Activated B cell treated with CpG ODN at 0.5 μM for 24 hours (primary cell): ENCODE measurements at places on chromosomes 4 and X. TPM values are rescaled to one million over a fixed set of nuclear protein-coding genes. Genes with fewer than 3 reads are reported as not detected.
A peak's percentile ranks its signal among the peaks of the same experiment; 100 is the strongest.

DNA sequence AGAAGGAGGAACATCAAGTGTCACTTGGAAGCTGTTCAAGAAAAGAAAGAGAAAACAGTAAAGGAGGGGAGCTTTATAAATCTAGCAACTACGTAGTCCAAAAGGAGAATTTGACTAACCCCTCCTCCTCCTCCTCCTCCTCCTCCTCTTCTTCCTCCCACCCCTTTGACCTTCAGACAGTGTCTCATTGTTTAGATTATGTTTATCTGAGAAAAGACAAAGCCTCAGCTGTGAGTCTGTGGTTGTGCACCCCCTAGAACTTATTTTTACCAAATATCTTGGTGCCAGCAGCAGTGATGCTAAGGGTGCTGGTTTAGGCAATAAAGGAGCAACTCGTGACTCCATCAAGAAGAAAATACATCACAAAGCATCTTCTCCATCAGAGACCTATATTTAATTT, 68.9 kb upstream of the BMP2K start:
- no peak for DNase-seq

DNA sequence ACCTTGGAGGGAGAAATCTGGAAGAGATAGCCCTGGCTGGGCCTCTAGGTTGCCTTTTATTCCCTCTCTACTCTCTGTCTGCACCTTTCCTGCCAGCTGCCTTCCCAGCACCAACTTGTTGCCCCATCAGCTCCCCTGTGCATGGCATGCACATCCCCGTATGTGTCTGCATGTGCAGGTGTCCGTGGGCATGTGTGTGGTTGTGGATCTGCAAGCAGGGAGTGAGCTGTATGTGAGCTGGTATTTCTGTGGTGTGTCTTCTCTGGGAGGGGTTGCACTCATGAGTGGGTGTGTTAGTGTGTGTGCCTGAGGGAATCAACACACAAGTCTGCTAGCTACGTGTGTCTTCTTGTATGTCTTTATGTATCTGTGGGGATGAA, 9.9 kb downstream of the L1CAM start:
- DNase-seq = no peak

GRCh38 chr4:11914406-11914805, 485.7 kb upstream of the HS3ST1 start:
- DNase-seq = no peak

- no peak for DNase-seq
Observed at GRCh38 chrX:118720058-118720707, 7.2 kb upstream of the IL13RA1 start.

DNA sequence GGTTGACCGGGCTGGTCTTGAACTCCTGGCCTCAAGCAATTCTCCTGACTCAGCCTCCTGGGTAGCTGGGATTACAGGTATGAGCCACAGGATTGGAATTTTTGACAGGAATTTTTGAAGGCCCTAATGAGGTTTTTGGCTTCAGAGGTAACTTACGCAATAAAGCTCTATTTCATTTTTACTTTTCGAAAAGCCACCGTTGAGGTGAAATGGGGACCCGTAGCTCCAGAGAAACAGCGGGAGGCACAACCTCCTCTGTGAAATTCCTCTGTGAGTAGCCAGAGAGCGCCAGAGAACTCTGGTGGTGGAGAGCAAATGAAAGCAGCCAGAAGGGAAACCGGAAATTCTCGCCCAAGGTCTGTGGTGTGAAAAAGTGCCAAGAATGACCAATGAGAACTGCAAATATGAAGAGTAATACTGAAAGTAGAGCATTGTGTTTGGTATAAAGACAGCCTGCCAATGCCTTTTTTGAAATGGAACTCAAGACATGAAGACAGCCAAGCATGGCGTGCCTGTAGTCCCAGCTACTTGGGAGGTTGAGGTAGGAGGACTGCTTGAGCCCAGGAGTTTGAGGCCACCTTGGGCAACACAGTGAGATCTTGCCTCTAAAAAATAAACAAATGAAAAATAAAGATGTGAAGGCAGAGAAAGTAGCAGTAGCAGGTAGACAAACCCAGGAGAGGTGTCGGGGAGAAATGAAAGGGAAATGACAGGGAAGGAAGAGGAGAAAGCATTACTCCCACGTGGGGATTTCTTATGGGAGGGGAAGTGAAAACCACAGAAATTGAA, 33.0 kb upstream of the TMEM131L start:
- DNase-seq = no peak

DNA sequence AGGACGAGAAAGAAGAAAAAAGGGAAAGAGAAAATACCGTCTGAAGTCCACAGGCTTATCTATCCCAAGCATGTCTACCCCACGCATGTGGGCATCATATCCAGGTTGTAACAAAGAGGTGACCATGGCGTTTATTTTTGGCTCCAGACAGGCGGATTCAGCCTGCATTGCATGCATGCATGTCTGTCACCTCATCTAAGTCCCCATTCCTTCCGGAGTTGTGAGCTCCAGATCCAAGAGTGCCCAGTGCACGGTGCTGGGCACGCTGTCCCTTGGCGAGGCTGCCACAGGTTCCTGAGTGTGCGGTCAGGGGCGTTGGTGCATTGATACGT, 905 bp upstream of the GALNTL6 start:
- DNase-seq = no peak

DNA sequence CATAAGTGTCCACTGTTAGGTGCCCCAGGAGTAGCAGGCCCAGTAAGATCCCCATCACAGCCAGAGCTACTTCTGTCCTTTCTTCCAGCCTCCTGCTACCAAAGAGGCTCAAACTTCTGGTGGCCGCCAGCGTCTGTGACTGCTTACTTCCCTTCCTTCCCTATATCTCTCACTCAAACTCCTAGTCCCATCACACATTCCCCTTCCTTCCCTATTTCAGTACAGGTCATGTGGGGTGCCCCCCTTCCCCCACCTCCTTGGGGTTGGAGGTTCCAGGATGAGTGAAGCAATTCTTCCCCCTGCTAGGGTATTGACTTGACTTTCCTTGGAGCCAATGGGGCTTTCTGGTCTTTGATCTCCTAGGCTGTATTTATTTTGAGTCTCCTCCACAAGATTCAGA, at the start of gene VSIG4:
Gene VSIG4, minus strand, starts transcription at position 137 of the 400 bp plus-strand sequence. Its CDS starts 82 bp downstream, at position 55.
- DNase-seq = no peak

GRCh38 chrX:11786862-11787261, 28.8 kb downstream of the MSL3 start:
- no peak for DNase-seq

DNA sequence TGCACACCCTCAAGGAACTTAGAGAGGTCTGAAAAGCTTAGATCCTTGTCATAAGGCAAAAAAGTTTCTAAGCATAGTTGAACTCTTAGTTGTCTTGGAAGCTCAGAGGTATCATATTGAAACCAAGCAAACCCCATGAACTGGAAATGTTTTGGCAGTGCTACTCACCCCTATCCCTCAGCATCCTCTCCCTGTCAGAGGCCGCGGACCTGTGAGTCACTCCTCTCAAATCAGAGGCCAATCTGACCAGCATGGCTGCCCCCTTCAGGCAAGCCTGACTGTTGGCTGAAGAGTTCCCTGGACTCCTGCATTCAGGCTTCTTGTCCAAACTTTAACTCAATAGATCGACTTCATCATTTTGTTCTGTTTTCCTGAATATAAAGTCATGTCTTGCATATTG, 69.4 kb downstream of the KCNIP4 start:
- no peak for DNase-seq

DNA sequence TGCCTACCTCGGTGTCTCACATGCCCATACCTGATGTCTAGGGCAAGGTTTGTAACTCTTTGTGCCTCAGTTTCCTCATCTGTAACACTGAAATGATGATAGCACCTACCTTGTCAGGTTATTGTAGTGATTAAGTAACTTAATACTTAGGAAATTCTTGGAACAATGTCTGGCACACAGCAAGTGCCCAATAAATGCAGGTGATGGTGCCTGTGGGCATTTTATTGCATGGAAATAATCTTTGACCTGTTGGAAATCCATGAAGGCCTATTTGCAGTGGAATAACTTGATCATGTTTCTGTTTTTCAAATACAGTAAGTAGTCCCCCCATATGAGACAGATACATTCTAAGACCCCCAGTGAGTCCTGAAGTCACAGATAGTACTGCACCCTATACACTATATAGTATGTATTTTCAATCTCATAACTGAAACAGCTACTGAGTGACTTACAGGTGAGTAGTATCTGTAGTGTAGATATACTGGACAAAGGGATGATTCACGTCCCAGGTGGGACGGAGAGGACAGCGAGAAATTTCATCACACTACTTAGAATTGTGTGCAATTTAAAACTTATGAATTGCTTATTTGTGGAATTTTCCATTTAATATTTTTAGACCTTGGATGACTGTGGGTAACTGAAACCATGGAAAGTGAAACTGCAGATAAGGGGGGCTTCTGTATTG, 42.1 kb downstream of the AFF1 start:
- no peak for DNase-seq

DNA sequence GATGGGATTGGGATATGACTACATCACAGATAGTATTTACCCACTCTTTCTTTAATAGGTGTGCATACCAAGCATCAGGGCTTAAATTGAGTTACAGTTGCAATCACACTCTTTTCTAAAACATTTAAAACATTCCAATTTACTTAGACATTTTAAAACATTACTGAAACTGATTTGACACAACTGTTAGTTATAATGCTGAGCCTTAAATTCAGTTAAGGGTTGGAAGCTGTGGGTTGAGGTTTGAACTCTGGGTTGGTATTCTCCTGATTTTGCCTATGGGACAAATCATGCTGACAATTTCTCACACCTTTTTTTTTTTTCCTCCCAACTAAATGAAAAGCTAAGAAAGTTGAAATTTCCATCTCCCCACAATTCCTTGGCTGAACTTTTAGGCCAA, 16.3 kb downstream of the SLIT2 start:
- DNase-seq = no peak

DNA sequence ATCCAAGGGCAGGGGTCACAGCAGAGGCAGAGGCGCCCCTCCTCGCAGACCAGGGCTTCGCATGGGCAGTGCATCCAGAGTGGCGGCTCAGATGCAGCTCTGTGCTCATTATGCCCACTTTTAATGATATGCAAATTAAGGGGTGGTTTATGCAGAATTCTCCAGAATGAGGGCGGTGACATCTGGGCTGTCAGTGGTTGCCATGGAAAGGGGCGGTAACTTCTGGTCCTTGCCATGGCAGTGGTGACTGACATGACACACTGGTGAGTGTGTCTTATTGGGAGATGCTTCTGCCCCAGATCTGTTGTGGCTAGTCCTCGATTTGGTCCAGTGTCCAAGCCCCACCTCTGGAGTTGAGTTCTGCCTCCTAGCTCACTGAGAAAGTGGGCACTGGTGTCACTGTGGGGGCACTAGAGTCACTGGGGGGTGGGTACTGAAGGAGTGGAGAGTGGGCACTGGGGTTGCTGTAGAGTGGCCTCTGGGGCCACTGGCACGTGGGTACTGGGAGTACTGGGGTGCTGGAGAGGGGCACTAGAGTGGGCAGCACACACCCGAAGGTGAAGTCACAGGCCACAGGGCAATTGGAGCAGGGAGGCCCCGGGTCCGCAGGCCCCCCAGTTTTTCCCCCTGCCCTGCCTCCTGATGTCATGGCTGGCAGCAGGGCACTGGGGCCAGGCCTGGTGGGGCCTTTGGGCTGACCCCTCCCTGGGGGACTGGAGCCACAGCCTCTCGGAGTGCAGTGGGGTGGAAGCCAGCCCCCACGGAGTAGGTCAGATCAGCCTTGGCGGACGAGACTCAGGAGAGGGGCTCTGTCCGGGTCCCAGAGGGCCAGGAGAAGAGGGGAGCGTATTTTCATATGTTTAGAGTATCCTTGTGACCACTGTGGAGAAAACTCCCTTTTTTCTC, 98.6 kb upstream of the NKX1-1 start:
- peak; percentile 11 for DNase-seq

DNA sequence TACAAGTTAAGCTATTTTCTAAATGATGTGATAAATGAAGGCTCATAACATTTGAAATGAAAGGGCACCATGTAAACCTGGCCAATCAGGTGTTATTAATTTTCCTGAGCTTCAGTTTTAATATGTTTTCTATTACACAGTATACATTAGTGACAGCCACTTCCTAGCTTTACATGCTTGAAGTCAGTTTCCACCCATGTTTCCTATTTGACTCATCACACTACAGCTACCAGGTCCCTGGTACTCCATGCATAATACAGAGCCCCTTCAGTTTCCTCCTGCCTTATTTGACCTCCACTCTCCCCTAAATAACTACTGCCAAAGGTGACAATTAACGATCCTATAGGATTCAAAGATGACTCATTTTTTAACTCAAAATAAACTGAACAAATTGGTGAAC, 18.3 kb downstream of the ZNF518B start:
- no peak for DNase-seq

- DNase-seq = no peak
Observed at GRCh38 chrX:39650768-39651347, 446.9 kb downstream of the BCOR start.

DNA sequence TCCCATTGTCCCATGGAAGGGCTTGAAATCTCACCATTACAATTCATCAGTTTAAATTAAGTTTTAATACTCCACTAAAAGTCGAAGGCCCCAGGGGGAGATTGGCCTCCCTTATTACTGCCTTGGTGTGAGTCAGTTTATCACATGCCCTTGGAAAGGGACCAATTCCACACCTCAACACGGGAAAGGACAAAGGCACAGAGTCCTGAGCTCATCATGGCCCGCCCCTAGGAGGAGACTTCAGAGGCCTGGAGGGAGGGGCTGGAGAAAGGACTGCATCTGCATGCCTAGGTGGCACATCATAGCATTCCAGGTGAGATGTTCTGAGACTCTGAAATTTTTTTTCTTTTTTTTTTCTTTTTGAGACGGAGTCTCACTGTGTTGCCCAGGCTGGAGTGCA, 2.8 kb upstream of the SEL1L3 start:
- DNase-seq = no peak

DNA sequence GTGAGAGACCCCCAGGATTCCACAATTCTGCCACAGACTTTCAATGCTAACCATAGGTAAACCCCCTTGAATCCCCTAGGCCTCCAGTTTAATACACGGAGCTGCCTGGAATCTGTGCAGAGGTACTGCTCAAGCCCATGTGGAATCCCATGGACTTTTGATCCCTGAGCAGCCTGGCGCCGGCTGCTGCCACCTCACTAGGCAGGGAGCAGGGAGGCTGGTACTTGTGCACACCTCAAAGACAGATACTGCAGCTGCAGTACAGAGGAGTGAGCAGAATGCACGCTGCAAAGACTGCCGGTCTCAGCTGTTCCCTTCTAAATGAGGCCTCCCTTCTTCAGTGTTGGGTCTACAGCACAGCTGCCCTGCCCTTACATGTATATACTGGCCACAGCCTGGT, 79.4 kb downstream of the RPS6KA6 start:
- no peak for DNase-seq

DNA sequence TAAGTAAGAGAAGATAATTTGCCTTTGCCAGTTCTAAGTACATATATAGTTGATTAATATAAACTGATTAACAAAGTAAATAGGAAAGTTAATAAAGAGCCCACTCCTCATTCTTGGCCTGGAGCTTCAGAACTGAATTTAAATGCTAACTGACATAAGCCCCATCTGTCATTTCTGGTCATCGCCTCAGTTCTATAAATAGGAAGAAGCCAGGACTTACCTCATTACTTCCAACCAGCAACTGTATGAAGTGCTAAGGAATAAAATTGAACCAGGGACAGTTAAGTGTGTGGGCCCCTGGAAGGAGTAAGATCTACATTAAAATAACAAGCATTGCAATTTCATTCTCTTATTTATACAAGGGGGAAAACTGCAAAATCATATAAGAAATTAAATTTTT, 52.0 kb upstream of the PDLIM5 start:
- DNase-seq = no peak

Gene ZFYVE28
- total RNA-seq = 5.9 and 6.1 TPM in 2 replicates

Gene SRP72
- 139 TPM in 2 replicates for total RNA-seq

Gene FDCSP
- total RNA-seq = not detected in 2 replicates

Gene UCP1
- not detected in 2 replicates for total RNA-seq

Gene WDR17
- total RNA-seq = 5.7 and 6.2 TPM in 2 replicates
